ENCODE measurements at places on chromosomes 7 and 10.

DNA sequence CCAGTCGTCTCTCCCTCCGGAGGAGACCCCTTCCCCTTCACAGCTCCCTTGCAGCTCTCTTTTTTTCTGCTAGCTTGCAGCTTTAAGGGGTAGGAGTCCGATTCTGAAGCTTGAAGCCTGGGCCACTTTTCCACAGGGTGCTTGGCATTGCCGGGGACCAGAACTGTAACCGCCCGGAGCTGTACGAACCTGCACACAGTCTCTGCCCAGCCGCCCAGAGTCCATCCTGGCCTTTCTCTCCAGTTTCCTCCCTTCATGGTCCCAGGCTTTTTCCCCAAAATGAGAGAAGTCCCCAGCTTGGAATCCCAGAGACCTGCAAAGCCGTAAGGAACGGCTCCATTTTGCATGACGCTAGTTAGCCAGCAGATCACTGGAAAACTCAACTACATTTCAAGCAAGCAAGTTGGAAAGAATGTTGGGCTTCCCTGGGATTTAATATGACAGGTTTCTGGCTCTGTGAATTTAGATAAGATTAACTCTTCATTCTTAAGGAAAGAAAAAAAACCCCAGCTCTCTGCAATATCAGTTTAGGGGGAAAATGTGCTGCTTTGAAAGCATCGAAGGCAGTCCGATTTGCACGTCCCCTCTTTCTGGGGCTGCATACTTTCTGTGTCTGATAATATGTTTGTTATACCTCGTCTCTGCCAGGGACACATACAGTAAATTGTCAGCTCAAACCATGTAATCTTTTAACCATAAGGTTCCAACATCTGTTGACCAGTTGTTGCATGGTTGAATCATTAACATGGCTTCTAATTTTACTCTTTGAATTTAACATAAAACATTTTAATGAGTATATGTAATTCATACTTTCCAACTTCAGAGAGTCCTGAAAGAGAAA is 190.0 kb upstream of the LYZL2 start:
- no peak for DNase-seq

- no peak for DNase-seq
Observed at GRCh38 chr7:139543801-139544603, 20.5 kb downstream of the CLEC2L start.

- DNase-seq: peak; percentile 1
Observed at GRCh38 chr7:46319841-46320240, 398.8 kb upstream of the IGFBP3 start.

- no peak for DNase-seq
Observed at GRCh38 chr7:50988988-50989387, 206.3 kb upstream of the GRB10 start.

DNA sequence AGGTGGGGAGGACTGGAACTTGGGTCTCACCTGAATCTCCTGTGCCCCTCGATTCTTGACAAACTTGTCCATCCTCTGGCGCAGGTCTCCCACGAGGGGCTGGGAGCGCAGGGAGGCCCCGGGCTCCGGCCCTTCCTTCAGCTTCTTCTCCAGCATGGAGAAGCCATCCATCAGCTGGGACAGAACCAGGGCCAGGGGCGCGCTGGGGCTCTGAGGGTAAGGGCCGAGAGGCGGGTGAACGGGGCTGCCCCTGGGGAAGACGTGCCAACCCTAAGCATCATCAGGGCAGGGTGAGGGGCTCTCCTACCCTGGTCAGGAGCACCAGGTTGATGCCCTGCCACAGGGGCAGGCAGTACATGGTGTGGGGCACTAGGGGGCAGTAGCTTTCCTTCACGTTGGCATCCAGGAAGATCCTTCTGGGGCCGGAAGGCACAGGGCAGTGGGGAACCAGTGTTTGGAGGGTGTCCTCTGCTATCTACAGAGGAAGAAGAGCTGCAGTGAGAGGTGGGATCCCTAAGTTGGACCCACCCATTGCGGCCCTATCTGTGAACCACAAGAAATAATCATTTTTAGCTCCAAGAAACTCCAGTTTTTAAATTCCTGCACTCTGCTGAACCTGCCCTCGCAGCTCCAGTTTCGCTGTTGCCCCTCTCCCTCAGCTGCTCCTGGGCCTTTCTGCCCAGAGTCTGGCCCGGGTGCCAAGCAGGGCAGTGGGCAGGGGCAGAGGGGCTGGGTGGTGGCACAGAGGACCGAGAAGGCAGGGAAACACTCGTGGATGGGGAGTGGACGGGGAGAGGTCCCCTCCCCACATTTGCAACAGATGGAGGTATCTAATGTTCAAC is 10.8 kb upstream of the PYROXD2 start:
- peak; percentile 84 for DNase-seq

DNA sequence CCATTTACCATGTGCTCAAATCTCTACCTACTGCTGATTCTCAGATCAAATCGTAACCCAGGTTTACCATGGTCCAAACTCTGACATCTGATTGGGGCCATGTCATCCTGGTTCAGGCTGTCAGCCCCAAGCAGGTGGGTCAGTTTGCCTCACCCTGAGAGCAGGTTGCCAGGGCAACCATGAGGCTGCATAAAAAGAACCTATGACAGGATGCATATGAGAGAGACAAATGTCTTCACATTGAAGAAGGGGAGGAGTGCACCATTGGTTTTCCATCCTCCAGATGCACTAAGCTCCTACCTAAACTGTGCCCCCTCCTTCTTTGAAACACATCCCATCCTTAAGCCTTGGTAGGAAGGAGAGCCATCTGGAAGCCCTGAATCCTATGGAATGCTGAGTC is 10.2 kb downstream of the PRSS1 start:
- DNase-seq: no peak

All from OCI-M1 (cell line).